Activated naive CD4-positive, alpha-beta T cell treated with anti-CD3 and anti-CD28 coated beads, Interleukin-2, amount 50 U/mL, for 72 hours (primary cell): ENCODE measurements at places on chromosomes 11 and 22.

- DNase-seq = no peak
These were observed 19.9 kb upstream of the ARAP1 start for GRCh38 chr11:72772059-72772458.

DNA sequence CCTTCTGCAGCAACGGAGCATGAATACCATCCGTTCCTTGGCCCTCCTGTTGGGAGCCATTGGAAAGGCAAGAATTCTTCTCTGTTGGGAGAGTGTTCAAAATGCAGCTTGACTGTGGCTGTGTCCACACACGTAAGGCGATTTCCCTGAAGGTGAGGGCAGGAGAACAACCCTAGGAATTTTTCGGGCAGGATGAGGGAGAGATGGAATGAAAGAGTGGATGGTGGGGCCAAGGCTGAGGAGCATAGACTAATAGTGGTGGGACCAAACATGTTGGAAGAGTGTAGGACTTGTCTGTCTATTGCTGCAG lies 924.9 kb downstream of the TBC1D22A start:
- DNase-seq = no peak

GRCh38 chr11:47863189-47863897 lies 15.2 kb upstream of the NUP160 start:
- no peak for DNase-seq

DNA sequence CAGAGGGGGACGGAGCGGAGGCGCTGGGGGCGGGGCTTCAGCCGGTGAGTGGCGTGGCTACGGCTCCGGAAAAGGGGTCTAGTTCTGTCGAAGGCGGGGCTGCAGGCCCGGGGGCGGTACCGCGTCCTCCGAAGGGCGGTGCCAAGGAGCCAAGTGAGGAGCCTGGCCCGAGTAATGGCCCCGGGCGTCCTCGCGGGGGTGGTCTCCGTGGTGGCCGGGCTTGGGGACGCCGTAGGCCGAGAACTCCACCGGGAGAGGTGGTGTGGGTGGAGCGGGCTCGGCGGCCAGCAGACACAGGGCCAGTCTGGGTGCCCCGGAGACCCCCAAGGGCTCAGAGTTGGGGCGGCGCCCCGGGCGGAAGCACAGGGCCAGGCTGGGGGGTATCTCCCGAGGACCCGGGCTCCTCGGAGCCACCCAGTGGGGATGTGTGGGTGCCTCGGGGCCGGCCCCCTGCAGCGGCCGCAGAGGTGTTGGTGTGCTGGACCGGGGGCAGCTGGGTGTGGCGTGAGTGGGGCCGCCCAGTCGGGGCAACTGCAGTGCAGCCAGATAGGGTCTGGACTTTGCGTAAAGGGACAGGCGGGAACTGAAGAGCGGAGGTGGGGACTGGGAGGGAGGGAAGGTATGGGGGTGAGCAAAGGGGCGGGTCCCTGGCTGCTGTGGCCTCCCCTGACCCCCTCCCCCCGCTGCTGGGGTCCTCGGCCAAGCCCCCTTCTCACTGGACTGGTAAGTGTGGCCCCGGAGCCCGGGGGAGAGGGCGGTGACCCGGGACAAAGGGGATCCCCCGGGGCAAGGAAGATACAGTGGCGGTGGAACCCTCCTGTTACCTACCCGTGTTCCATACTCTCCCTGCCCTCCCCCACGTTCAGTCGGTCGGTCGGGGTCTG lies 838 bp downstream of the FKBP2 start:
- DNase-seq = peak; percentile 40

GRCh38 chr11:10982704-10983510 lies 125.1 kb upstream of the ZBED5 start:
- DNase-seq = no peak

GRCh38 chr22:30702856-30703255 lies 8.2 kb downstream of the OSBP2 start:
- DNase-seq = no peak

GRCh38 chr11:20342347-20343141 lies 21.0 kb upstream of the HTATIP2 start:
- no peak for DNase-seq

DNA sequence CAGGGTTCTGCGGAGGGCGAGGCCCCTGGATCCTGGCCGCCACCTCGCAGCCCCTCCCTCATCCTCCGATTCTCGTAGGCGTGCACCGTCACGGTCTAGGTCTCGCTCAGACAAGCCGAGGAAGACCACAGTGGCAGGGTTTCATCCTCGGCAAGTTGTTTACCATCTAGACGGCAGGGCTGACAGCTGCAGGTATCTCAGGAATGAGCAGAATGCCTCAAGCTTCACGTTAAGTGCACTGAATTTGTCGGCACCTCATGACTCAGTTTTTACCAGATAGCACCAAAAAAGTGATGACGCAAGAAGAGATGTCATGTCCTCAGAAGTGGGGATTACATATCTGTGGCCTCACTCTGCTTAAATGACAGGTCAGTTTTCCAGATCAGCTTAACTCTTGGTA lies 35.1 kb downstream of the WT1 start:
- no peak for DNase-seq

DNA sequence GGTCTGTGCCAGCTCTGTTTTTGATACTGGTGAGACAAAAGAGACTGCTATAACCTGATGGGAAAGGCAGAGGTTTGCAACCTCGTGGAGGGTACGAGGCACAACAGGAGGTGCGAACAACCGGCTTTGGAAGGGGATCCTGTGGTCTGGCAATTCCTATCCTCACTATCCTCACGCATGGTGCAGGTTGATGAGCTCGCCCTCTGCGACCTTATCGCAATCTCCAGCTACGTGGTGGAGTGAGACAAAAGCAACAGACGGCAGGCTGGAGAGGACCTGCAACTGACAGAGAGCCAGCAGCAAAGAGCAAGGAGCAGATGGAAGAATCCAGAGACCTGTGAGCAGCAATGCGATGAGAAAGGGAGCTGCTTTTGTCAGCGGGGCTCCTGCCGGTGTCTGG lies 47.3 kb upstream of the TSKU start:
- DNase-seq = no peak

DNA sequence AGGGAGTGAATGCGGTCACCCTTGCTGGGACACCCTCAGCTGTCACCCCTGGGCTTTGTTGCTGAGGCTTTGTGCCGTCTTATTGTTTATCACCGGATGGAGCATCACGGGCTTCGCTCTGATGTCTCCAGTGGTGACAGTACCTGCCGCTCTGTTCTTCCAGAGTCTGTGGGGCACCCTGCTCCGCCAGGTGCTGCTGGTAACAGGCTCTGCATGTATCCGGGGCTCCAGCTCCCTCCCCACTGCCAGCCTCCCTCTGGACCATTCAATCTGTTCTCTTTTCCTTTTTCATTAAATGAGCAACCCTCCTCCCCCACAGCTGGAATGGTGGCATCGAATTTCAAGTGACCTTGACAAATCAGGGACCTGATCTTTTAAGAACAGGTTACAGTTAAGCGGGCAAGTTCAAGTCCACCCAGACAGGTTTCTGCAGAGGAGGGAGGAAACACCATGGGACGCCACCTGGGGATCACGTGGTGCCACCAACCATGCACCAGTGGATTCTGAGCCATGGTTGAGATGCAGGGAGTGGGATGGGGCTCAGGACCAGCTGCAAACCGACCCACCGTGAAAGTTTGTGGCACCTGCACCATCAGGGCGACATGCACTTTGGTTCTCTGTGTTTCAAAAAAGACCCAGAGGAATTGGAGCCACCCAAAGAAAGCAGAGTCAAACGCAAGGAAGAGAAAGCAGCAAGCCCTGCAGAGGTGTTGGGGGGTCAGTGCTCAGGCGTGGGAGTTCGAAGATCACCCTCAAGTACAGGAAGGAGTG lies 89.3 kb downstream of the BCR start:
- DNase-seq = no peak

- DNase-seq = no peak
These were observed 120.2 kb upstream of the ALX4 start for GRCh38 chr11:44430140-44430539.

GRCh38 chr11:71446942-71447688 lies 1.1 kb downstream of the DHCR7 start:
- DNase-seq = no peak

- DNase-seq = no peak
These were observed 594.2 kb downstream of the METTL15 start for GRCh38 chr11:28702450-28702790.

GRCh38 chr22:23057331-23057730 lies 13.0 kb upstream of the GNAZ start:
- no peak for DNase-seq

- DNase-seq = no peak
These were observed 550.9 kb upstream of the CCDC90B start for GRCh38 chr11:83836883-83837654.

DNA sequence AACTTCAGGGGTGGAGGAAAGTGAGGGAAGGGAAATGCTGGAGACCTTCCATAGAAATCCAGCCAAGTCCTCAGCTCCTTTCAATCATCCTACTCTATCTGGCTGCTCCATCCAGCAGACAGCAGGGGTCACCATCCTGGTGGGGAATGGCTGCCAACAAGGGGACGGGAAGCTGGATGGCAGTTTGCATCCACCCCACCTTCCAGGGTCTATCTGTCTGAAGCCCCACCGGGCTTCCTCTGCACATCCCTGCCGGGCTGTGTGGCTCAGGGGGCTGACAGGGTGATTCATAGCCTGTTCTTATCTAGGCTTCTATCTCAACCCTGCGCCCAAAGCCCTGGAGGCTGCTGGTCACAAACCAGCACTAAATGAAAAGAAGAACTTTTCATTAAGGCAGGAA lies 1.1 kb downstream of the SYTL2 start:
- no peak for DNase-seq

- no peak for DNase-seq
These were observed 24.5 kb upstream of the SERPIND1 start for GRCh38 chr22:20749453-20749852.

DNA sequence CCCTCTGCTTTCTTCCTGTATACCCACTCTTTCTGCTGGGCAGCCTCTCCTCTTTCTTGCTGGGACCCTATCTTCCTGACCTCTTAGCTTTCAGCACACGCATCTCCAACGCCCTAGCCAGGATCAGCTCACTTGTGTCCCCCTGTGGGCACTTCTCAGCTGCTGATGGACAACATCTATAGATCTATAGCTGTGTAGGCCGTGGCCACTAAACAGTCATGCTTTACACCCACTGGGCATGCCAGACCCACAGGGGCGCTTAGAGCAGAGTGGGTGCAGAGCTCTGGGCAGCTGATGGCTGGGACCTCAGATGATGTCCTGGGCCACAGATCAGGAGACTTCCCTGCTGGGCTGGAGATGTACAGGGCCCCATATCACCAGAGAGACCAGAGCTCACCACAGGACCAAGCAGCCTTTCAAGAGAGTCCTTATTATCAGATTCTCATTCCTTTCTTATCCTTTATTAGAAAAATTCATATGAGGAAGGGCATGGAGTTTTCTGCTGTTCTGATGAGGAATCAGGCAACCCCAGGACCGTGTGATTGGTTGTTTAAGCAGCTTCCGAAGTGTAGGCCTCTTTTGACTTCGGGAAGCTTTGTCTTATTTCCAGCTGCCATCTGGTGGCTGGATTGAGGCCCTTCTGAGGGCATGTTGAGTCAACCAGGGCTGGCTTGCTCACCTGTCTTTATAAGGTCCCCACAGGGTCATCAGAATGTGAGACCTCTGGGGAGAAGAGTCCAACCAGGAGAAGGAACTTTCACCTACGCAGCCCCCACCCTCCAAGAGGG lies 60.5 kb downstream of the OSBP2 start:
- no peak for DNase-seq

GRCh38 chr11:131601586-131601985 lies 231.2 kb downstream of the NTM start:
- no peak for DNase-seq

- DNase-seq = no peak
These were observed 69.4 kb upstream of the HORMAD2 start for GRCh38 chr22:30010789-30011405.
